HCT116 (cell line): ENCODE measurements at places on chromosomes 5 and 9. TPM values are rescaled to one million over a fixed set of nuclear protein-coding genes. Genes with fewer than 3 reads are reported as not detected.

The CDC20B gene
- total RNA-seq, result not detected

GRCh38 chr5:37886242-37886905, 46.5 kb upstream of the GDNF start:
- peaks cover 25% of the 10 kb centered on the region for H3K4me1 ChIP-seq
- no peak for DNase-seq
- H3K27me3 ChIP-seq, result no peaks in the 10 kb centered on the region
- H3K4me3 ChIP-seq, result no peak overlapping the region
- H3K27ac ChIP-seq, result no peak overlapping the region

DNA sequence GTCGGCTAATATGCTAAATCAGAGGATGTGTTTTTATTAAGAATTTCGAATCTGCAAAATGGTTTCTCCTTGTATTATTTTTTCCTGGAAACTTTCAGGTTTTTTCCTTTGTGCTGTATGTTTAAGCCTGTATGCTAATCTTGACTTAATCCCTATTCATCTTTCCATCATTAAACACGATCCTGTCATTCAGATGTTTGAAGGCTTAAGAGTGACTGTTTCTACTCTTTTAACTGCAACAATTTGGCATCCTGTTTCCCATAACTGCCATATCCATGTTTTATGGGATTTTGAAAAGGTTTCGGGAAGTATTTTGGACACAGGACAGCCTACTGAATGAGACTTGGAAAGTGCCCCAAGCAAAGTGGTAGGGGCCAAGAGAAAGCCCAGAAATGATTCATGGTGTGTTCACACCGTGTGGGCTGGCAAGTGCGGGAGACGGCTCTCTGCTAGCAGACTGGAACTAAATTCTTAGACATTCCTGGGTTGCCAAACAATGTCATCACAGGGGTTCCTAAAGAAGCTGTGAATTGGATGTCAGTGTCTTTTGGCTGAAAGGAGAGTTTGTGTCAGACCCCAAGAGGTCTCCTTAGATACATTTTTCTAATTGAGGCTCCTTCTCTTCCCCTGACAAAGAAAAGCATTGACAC, 125.4 kb upstream of the ADAMTS16 start:
- no peak for DNase-seq
- no peaks in the 10 kb centered on the region for H3K4me1 ChIP-seq
- H3K27me3 ChIP-seq, result 0 out of 2 replicates have a peak, but pooled peaks cover 6% of the 10 kb centered on the region

GRCh38 chr5:112915831-112916230, 6.2 kb downstream of the REEP5 start:
- H3K27ac ChIP-seq, result no peak overlapping the region
- DNase-seq, result no peak
- H3K36me3 ChIP-seq, result peaks cover 8% of the 10 kb centered on the region; the same call in 1 of the 2 replicates
- H3K4me3 ChIP-seq, result no peak overlapping the region
- peaks cover 3% of the 10 kb centered on the region; the same call in 1 of the 2 replicates for H3K4me1 ChIP-seq

- no peaks in the 10 kb centered on the region for H3K36me3 ChIP-seq
- H3K4me3 ChIP-seq, result no peak overlapping the region
- no peaks in the 10 kb centered on the region for H3K4me1 ChIP-seq
Observed at GRCh38 chr5:180593446-180594206, 2.3 kb upstream of the SCGB3A1 start.

GRCh38 chr5:147539053-147539452, 29.2 kb upstream of the DPYSL3 start:
- no peak overlapping the region for H3K4me3 ChIP-seq
- no peak for DNase-seq
- peaks cover 12% of the 10 kb centered on the region for H3K27me3 ChIP-seq
- no peak overlapping the region for H3K27ac ChIP-seq
- no peaks in the 10 kb centered on the region for H3K36me3 ChIP-seq

DNA sequence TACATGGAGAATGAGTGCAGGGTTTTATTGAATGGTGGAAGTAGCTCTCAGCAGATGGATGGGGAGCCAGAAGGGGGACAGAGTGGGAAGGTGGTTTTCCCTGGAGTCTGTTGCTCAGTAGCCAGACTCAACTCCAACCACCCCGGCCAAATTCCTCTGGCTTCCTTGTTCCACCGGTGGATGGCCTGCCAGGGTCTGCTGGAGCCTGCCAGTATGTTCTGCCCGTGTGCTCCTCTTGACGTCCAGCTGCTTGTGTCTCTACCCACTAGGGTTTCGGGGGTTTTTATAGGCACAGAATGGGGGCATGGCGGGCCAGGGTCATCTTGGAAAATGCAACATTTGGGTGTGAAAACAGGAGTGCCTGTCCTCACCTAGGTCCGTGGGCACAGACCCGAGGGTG, 51.4 kb upstream of the KLF9 start:
- no peak overlapping the region for H3K27ac ChIP-seq
- H3K27me3 ChIP-seq, result no peaks in the 10 kb centered on the region

GRCh38 chr5:151719228-151720000, 32.7 kb upstream of the SPARC start:
- no peaks in the 10 kb centered on the region for H3K4me1 ChIP-seq
- H3K27me3 ChIP-seq, result no peaks in the 10 kb centered on the region
- H3K36me3 ChIP-seq, result no peaks in the 10 kb centered on the region
- DNase-seq, result no peak
- no peak overlapping the region for H3K4me3 ChIP-seq

- H3K4me1 ChIP-seq, result no peaks in the 10 kb centered on the region
- no peak overlapping the region for H3K27ac ChIP-seq
- DNase-seq, result no peak
- H3K27me3 ChIP-seq, result peaks cover 31% of the 10 kb centered on the region
Observed at GRCh38 chr5:170081616-170082015, 24.1 kb upstream of the FOXI1 start.

DNA sequence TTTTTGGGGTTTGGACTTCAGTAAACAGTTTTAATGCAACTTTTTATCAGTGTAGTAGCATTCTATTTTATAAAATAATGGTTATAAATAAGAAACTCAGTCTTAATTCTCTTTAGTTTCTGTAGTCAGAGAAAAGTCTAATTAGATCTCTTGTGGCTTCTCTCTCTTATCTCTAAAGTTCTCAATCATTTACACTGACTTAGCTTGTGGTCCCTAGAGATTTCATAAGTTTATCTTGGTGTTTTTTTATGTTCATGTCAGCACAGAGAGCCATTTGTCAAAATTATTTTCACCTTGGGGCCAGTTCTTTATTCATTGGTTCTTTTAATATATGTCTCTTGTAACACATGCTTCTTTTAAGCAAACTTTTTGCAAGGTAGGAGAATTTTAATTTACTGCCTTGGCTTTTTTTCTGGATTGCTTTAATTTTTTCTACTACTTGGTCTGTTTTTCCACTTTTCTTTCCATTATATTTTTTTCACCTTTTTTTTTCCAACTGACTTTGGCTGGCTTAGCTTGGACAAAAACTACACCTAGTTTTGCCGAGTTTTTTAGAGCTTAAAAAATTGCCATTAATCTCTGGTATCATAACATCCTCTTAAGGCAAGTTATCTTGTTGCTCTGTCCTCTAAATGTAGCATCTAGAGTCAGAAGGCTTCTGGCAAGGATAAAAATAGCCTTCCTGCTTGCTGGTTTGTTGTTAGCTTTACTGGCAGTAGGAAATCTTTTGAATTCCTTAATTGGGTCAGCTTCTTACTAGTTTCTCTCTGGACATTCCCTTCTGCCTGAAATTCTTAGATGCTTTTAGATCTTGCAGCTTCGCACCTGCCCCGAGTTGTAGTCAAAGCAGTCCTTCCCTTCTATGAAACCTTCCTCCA, 35.3 kb downstream of the CPEB4 start:
- H3K4me3 ChIP-seq, result no peak overlapping the region
- no peak overlapping the region for H3K27ac ChIP-seq
- 0 out of 2 replicates have a peak, but pooled peaks cover 3% of the 10 kb centered on the region for H3K4me1 ChIP-seq

GRCh38 chr9:6922680-6923079, 164.9 kb downstream of the KDM4C start:
- no peaks in the 10 kb centered on the region for H3K27me3 ChIP-seq
- no peaks in the 10 kb centered on the region for H3K4me1 ChIP-seq
- H3K27ac ChIP-seq, result no peak overlapping the region

The ACOT12 gene
- total RNA-seq, result not detected

GRCh38 chr9:88391921-88392320, 3.7 kb downstream of the SPIN1 start:
- no peak overlapping the region for H3K27ac ChIP-seq
- H3K4me1 ChIP-seq, result peaks cover 8% of the 10 kb centered on the region
- no peaks in the 10 kb centered on the region for H3K27me3 ChIP-seq
- peaks cover 2% of the 10 kb centered on the region; the same call in 1 of the 2 replicates for H3K36me3 ChIP-seq
- no peak for DNase-seq

DNA sequence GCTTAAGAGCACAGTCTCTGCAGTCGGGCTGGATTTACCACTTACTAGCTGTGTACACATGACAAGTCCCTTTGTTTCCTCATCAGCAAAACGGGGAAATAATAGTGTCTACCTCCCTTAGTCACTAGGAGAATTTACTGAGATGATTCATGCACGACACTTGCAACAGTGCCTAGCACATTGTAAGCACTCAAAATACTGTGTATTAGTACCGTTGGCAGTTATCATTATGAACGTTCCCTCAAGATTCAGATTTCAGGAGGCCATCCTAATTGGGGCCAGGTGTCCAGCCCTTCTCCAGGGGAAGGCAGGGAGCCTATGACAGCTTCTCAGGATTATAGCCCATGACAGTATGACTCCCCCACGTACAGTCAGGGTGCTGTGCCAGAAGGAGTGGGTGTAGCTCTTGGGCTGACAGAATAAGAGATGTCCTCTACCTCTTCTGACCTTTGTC, 164.3 kb downstream of the DOCK2 start:
- H3K4me3 ChIP-seq, result no peak overlapping the region
- DNase-seq, result no peak
- H3K36me3 ChIP-seq, result no peaks in the 10 kb centered on the region
- peaks cover 40% of the 10 kb centered on the region for H3K27me3 ChIP-seq

DNA sequence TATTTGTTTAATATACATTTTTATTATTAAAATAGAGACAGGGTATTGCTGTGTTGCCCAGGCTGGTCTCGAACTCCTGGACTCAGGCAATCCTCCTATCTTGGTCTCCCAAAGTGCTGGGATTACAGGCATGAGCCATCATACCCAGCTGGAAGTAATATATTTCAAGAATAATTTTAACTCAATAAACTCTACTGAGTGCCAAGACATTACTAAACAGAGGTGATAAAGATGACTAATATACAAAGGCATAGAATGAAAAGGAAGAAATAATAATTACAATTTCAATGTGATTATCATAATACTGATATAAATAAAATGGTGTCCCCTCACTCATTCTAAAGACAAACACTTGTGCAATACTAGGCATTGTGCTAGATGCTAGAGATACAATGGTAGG, 13.9 kb downstream of the GOLPH3 start:
- H3K27me3 ChIP-seq, result no peaks in the 10 kb centered on the region
- no peaks in the 10 kb centered on the region; the same call in 1 of the 2 replicates for H3K36me3 ChIP-seq
- H3K4me1 ChIP-seq, result no peaks in the 10 kb centered on the region
- DNase-seq, result no peak
- H3K27ac ChIP-seq, result no peak overlapping the region
- H3K4me3 ChIP-seq, result no peak overlapping the region

GRCh38 chr5:80655231-80655774, 520 bp upstream of the DHFR start:
- H3K4me1 ChIP-seq, result peaks cover 6% of the 10 kb centered on the region; the same call in 1 of the 2 replicates
- H3K4me3 ChIP-seq, result peak overlapping the region; percentile 64
- no peaks in the 10 kb centered on the region for H3K27me3 ChIP-seq
- peaks cover 15% of the 10 kb centered on the region for H3K36me3 ChIP-seq

The FOXD4L3 gene
- total RNA-seq, result 0.25 TPM

DNA sequence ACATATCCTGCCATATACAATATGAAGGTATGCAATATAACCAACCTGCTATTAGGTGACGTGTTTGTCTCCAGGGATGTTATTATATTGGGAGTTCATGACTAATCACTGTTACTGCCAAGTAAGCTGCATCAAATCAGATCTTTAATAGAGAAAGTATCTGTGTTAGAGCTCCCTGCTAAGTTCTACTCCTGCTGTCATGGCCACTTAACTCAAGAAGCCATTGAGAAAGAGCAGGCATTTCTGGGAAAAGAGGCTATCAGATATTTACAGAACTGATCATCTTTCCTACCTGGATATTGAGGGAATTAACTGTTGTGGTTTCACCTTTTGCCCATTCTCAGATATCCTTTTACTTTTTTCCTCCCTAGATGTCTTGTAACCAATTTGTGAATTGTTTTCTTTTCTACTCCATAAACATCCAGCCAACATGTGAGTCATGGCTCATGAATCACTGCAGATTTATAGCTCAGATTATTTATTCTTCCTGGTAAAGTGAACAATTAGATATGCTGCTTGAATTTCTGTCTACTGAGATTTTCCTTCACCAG, 634.8 kb upstream of the FAM174A start:
- H3K27me3 ChIP-seq, result 0 out of 2 replicates have a peak, but pooled peaks cover 4% of the 10 kb centered on the region
- H3K4me3 ChIP-seq, result no peak overlapping the region
- DNase-seq, result peak; percentile 69
- no peak overlapping the region for H3K27ac ChIP-seq

GRCh38 chr9:77848897-77849296, 182.7 kb downstream of the GNAQ start:
- no peak for DNase-seq
- peaks cover 8% of the 10 kb centered on the region; the same call in 1 of the 2 replicates for H3K4me1 ChIP-seq
- no peaks in the 10 kb centered on the region for H3K36me3 ChIP-seq
- H3K4me3 ChIP-seq, result no peak overlapping the region

DNA sequence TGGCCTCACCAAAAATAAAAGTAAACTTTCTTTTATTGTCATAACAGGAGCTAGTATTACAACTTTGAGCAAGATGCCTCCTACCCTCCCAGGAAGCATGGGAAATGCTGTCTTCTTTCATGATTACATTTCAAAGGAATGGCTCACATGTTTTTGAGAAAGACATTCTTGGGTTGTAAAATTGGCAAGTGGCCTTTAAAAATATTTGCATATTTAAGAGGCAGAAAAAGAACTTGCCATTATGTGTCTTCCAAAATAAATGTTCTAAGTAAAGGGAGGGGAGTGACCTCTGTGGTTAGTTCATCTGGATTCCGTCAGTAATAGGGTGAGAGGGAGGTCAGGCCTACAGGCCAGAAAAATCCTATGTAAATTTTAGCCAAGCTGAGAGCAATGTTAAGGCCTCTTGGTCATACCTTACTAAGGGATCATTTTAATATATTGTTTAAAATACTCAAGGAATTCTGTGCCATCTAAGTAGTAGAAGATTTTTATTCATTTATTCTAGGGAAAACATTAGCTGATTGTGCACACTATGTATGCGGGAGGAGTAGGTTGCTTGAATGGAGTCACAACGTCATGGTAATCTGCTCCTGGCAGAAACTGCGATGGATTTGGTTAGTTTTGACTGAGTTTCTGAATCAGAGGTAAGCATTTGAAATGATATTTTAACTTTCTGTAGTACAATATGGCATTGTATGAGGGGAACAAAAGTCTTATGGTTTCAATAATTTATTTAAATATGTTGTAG, 1485.7 kb upstream of the CDH9 start:
- H3K36me3 ChIP-seq, result no peaks in the 10 kb centered on the region
- H3K4me1 ChIP-seq, result no peaks in the 10 kb centered on the region
- H3K4me3 ChIP-seq, result no peak overlapping the region
- H3K27ac ChIP-seq, result no peak overlapping the region

DNA sequence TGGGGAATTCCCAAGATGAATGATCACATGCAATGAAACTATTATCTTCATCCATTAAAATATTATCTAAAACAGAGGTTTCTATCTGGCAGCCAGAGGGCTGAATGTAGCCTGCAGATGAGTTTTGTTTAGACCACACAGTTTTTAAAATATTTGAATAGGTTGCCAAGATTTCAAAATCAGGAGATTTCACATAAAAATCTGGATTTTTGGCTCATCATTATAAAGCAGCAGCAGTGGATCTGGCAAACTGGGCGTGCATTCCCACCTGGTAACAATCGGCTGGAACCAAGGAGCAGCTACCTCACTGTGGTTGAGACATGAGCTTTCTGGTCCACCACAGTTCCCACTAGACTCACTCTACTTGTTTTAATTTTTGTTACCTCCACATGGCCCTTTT, 155.1 kb downstream of the BNC2 start:
- H3K4me3 ChIP-seq, result no peak overlapping the region
- no peak overlapping the region for H3K27ac ChIP-seq
- no peak for DNase-seq
- no peaks in the 10 kb centered on the region; the same call in 1 of the 2 replicates for H3K27me3 ChIP-seq

The ANKRD31 gene
- total RNA-seq, result 0.30 TPM
